ENCODE measurements at places on chromosomes 16 and 17. TPM values are rescaled to one million over a fixed set of nuclear protein-coding genes. Genes with fewer than 3 reads are reported as not detected.

Gene ACSM2A
- not detected for total RNA-seq

Gene SCN4A
- total RNA-seq, result 0.41 TPM

Gene PMFBP1
- total RNA-seq, result 2.4 TPM

Gene NSMCE1
- 33.8 TPM for total RNA-seq

Gene ATP2A1
- 0.20 TPM for total RNA-seq

Gene ADGRG1
- total RNA-seq, result 95.2 TPM

Gene FKBP10
- total RNA-seq, result 4.9 TPM

Gene AATK
- total RNA-seq, result 29.2 TPM

Gene NLRC3
- total RNA-seq, result 0.47 TPM

Gene ATP6V0C
- 62.3 TPM for total RNA-seq

Gene RMI2
- total RNA-seq, result 1.0 TPM

GRCh38 chr17:74632617-74633016 lies 9.1 kb upstream of the CD300E start:
- no peak for DNase-seq

GRCh38 chr16:47524007-47524405 lies 62.9 kb downstream of the PHKB start:
- DNase-seq, result no peak

DNA sequence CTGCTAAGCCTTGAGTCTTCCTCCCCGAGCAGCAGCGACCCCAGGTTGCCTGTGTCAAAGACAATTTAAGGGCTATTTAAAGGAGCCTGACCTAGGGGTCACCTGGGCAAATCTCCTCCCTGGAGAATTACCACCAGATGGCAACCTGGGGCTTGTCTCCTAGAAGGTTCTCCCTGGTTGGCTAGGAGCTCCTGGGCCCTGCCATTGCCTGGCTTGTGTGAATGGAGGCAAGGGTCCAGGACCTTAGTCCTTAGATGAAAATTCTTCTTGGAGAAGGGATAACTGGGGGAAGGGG lies 51.3 kb upstream of the TAC4 start:
- DNase-seq, result no peak

DNA sequence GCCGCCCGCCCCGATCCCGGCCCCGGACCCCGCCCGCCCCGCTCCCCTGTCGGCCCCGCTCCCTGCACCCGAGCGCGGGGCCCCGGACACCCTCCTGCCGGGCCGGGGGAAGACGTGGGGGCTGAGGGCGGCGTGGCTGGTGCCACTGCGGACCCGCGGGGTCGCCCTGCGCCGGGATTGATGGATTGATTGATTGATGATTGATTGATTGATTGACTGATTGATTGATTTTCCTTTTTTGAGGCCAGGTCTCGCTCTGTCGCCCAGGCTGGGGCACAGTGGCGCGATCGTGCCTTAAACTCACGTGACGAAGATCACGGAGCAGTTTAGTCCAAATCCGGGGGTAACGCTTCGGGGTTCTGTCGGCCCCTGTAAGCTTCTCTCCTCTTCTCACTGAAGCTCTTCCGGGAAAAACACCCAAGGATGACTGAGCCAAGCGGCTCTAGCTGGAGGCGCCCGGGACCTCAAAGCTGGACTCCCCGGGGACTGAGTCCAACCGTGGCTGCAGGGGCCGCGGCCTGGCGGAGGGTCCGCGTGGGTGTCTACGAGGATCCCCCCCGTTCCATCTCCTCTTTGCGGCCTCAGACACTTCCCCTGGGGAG lies 40.2 kb upstream of the BHLHA9 start:
- no peak for DNase-seq

GRCh38 chr16:17437981-17438380 lies 32.8 kb downstream of the XYLT1 start:
- no peak for DNase-seq

- no peak for DNase-seq
These were observed 139.8 kb downstream of the FOXL1 start for GRCh38 chr16:86718118-86718517.

GRCh38 chr17:9380361-9380760 lies 195.3 kb downstream of the STX8 start:
- DNase-seq, result no peak

DNA sequence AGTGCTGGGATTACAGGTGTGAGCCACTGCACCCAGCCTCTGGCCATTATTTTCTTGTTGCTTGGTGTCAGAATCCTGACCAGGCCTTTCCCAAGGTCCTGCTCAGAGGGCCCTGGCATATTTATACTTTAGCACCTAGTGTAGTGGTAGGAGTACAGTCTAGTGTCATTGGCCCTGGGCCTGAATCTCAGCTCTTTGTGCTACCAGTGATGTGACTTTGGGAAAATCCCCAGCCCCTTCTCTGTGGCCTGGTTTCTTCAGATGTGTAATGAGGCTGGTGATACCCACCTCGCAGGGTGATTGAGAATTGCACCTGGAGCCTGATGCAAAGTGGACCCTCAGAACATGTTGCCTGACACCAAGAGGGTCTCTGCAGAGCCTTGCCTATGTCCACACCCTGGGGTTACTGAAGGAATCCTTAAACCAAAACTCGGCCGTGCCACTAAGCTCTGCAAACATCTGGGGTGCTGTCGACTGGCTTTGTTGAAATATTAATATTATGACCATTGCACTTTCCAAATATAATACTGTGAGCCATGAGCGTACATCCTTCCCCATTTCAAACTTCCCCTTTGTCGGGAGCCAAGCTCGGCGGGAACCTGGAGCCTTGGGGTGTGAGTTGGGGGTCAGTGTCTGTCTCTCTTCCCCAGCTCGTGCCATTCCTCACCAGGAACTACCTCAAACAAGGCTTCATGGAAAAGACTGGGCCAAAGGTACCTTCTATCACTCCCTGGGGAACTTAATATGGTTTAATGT lies 18.0 kb upstream of the RNF135 start:
- no peak for DNase-seq

GRCh38 chr17:46125831-46126230 lies 67.4 kb downstream of the KANSL1 start:
- DNase-seq, result no peak

GRCh38 chr17:81491181-81491581 lies 21.4 kb downstream of the ACTG1 start:
- DNase-seq, result peak; percentile 54

DNA sequence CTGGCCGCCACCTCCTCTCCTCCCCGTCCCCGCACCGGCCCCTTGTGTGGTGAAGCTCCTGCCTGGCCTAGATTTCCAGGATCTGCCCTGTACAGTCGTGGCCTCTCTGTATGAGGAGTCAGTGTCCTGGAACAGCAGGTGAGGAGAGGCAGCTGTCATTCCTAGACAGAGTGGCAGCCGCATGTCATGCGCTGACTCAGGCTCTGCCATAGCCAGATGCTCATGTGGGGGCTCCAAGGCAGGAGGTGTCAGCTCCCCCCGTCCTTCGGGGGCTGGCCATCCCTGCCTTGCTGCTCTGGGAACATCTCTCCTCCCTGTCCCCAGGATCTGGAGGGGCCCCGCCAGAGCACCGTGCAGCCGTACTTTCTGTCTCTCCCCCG lies 60.4 kb downstream of the BAIAP2 start:
- no peak for DNase-seq

GRCh38 chr16:1280783-1281182 lies 24.9 kb downstream of the TPSD1 start:
- no peak for DNase-seq

GRCh38 chr16:55809851-55810250 lies 23.0 kb downstream of the CES1 start:
- no peak for DNase-seq

GRCh38 chr16:16178455-16179162 lies 44.7 kb downstream of the ABCC6 start:
- no peak for DNase-seq

GRCh38 chr16:71855937-71856662 lies 10.3 kb downstream of the ATXN1L start:
- DNase-seq, result no peak

DNA sequence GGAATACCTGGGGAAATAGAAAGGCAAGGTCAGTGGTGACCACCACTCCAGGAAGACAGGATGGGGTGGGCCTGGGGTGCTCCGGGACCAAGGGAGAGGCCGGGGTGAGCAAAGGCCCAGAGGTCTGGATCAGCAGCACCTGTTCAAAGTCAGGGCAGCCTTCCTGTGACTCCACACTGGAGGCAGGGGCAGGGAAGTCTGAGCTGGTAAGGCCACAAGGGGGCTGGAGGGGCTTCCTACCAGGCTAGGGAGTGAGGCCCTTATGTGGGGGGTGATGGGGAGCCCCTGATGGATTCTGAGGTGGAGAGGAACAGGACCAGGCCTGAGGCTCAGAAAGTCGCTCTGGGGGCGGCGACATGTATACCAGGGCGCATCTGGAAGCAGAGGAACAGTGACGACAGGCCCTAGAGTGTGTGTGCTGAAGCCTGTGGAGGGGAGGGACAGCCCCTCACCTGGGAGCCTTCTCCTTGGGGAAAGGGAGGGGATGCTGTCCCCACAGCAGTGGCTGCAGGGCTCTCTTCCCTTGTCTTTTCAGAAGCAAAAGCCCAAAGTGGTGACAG lies 3.7 kb downstream of the C16orf78 start:
- no peak for DNase-seq

GRCh38 chr16:81994485-81994884 lies 16.8 kb downstream of the SDR42E1 start:
- no peak for DNase-seq

DNA sequence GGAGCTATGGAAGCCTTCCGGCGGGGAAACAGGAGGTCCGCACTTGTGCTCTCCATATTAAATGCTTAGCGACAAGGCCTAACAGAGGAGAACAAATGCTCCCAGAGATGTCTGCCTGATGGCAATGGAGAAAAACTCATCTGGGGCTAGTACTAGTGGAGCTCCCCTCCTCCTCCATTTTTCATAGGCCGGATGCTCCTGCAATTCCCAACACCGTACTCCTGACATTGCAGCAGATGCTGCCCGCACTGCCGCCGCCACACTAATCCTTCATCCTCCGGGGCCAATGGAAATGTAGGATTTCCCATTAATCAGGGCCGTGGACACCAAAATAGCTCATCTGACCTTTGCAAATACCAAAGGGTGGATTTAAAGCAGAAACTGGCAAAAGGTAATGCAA lies 27.5 kb downstream of the TOM1L2 start:
- DNase-seq, result no peak

GRCh38 chr16:50609471-50609870 lies 61.3 kb downstream of the NKD1 start:
- DNase-seq, result no peak

DNA sequence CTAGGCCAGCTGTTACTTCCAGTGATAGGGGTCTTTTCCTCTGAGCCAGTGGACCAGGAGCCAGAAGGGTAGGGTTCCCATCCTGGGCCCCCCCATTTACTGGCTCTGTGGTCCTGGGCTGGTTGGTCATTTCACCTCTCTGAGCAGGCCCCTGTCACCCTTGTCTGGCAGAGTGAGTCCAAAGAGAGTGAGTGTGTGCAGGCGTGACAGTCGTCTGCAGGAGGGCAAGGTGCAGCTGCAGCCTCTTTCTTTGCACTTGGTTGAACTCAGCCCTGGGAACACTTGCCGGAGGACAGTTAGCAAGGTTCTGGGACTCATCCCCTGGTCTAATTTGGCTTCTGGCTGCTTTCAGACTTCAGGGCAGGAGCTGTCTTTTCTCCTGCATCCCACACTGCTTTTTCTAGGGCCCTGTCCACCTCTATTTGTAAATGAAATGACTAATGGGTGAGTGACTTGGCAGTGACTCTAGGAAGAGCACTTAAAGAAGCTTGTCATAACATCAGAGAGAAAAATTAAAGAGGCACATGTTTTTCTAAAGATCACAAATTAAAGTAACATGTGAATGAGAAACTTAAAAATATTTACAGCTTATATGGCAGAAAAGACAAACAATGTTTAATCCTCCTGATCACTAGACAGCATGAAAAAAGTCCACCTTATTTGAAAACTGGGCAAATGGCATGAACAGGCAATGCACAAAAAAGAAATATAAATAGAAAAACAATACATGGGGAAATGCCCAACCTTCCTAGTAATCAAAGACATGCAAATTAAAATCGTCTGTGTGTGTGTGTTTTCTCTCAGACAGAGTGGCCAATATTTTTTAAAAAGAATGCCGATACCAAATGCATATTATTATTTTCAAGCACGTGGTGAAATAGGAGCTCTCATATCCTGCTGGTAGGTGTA lies 137.5 kb downstream of the NTN1 start:
- no peak for DNase-seq

DNA sequence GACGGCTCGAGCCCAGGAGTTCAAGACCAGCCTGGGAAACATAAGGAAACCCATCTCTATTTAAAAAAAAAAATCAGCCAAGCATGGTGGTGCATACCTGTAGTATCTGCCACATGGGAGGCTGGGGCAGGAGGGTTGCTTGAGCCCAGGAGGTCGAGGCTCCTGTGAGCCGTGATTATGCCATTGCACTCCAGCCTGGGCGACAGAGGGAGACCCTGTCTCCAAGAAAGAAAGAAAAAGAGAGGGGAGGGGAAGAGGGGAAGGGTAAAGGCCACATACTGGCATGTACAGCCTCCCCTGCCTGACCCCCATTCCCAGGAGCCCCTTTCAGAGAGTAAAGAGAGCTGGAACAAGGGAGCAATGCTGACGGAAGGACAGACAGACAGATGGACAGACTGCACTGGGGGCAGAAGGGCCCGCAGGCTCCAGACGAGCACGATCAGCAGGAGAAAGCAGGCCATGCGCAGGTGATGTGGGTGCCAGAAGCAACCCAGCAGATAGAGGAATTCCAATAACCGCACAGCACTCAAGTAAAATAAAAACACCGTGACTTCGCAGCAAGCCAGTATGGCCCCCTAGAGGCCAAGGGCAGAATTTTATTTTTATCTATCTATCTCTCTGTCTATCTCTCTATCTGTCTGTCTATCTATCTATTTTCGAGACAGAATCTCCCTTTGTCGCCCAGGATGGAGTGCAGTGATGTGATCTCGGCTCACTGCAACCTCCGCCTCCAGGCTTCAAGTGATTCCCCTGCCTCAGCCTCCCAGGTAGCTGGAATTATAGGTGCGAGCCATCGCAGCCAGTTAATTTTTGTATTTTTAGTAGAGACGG lies 27.1 kb upstream of the SNN start:
- DNase-seq, result no peak

- no peak for DNase-seq
These were observed 36.4 kb upstream of the TMEM97 start for GRCh38 chr17:28282596-28282995.

DNA sequence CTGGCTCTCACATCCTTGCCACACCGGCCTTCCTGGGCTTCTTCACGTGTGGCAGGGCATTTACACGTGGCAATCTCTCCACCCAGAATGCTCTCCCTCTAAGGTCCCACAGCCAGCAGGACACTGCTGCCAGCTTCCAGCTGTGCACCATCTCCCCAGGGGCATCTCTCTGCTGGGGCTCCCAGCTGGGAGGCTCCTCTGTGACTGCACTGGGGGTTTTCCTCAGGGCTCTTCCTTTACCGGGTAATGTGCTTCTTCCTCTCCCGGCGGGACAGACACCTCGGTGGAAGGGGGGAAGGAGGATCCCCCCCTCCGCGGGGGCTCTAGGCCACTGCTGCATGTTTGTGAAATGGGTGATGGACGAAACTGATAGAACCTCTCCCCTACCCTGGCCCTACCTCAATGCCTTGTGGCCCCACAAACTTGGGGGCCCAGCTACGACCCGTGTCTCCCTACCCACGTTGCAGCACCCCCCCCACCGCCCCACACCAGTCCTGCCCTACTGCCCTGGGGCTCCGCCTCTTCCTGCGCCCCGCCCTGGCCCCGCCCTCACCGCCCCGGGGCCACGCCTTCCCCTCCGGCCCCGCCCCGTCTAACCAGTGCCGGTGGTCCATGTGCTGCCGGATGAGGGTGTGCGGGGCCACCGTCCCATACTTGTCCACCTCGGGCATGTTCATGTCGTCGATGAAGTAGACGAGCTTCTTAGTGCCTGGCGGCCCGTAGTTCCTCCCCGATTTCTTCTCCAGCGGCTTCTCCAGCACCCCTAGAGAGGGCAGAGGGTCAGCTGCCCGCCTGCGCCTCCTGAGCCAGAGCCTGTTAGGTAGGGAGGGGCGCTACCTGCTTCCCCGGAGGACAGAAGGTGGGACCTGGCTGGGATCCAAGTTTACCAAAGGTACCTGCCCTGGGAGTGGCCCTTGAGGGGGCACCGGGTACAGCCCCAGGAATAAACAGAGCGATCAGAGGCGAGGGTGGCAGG lies 92.6 kb downstream of the DNAH17 start:
- no peak for DNase-seq
